ENCODE measurements at places on chromosomes 1 and 21.

DNA sequence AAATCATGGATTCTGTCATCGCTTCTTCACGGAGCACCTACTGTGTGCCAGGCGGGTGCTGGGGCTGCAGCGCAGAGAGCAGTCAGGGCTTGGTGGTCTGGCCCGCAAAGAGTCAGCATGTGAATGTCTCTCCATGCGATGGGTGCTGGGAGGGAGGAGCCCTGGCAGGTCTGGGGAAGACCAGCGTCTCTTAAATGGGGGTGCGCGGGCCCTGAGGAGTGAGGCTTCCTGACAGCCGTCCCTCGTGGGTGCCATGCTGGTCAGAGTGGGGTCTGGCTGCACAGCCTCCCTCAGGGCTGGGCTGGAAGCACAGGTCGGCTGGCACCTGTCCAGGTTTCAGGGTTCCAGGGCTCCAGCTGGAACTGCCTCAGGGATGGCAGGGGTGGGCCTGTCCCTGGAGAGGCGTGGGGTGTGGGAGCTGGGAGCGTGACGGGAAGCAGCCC lies 18.5 kb downstream of the TP73 start:
- no peak for DNase-seq

GRCh38 chr1:23417570-23417969 lies 7.0 kb downstream of the TCEA3 start:
- DNase-seq: peak; percentile 40

GRCh38 chr1:117335376-117336086 lies 31.7 kb upstream of the MAN1A2 start:
- DNase-seq: no peak

DNA sequence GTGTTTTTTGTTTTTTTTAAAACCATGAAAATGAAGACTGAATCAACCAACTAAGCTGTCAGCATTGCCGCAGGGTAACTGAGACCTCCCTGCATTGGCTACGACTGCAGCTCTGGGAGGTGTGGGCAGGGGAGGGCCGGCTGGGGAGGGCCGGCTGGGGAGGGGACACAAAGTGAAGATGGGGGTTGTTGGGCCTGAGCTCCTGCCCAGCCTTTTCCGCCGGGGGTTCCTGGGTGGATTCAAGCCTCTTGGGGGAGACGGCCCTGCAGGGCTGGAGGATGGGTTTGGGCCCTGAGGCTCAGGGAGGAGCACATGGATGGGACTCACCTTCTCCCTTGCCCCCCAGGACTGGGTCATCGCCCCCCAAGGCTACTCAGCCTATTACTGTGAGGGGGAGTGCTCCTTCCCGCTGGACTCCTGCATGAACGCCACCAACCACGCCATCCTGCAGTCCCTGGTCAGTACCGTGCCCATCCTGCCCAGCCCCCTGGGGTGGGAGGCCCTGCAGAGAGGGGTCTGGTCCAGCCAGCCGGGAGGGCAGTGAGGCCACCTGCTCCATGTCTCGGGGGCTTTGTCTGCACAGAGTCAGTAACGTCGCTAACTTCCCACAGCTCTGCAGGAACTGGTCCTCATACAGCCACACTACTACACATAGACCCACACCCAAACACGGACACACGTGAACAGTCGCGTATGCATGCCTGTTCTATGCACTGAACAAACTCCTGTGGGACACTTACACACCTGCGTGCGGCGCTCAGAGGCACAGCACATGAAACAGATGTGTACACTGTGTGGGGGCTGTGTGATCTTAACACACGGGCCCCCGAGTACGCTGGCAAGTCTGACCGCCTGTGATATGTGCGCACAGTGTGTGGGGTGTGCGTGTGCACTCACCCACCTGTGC lies 31.5 kb downstream of the BMP8A start:
- DNase-seq: no peak

- no peak for DNase-seq
Observed at GRCh38 chr1:248881261-248881660, 22.4 kb upstream of the ZNF692 start.

GRCh38 chr21:27515676-27516075 lies 548.8 kb upstream of the ADAMTS5 start:
- DNase-seq: no peak

- no peak for DNase-seq
Observed at GRCh38 chr1:201759194-201759815, 69.7 kb upstream of the IPO9 start.

DNA sequence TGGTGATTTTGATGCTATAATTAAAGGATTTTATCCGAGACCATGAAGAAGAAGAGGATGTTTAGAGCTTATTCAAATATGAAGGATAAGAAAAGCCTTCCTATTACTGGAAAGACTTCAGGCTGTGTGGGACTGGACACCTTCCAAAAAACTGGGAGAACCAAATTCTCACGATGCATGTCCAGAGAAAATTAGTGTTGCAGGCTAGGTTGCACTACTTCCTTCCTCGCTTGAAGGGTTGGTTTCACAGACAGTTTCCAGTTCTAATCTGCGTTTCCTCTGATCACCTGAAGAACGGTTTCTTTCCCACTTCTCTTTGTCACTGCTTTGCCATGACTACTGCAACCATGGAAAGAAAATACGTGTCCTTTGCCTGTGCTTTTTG lies 2.0 kb downstream of the MTARC2 start:
- DNase-seq: no peak

DNA sequence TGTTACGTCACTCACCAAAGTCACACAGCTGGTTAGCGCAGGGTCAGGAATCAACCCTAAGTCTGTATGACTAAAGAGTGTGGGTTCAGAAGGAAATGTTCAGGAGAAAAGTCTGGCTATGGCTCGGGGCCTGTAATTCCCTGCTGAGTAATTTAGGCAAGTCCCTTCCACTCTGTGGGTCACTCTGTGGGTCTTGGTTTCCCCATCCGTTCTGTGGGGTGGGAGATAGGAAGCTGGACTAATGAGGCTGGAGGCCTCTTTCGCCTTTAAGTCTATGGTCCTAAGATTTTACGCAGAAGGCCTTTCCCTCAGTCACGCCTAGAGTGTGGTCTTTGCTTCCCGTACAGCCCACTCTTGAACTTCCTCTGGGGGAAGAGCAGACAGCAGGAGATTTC lies 14.3 kb upstream of the MED18 start:
- DNase-seq: no peak

- DNase-seq: no peak
Observed at GRCh38 chr1:18798946-18799345, 60.5 kb downstream of the TAS1R2 start.

GRCh38 chr1:243620096-243620495 lies 229.9 kb downstream of the AKT3 start:
- no peak for DNase-seq

DNA sequence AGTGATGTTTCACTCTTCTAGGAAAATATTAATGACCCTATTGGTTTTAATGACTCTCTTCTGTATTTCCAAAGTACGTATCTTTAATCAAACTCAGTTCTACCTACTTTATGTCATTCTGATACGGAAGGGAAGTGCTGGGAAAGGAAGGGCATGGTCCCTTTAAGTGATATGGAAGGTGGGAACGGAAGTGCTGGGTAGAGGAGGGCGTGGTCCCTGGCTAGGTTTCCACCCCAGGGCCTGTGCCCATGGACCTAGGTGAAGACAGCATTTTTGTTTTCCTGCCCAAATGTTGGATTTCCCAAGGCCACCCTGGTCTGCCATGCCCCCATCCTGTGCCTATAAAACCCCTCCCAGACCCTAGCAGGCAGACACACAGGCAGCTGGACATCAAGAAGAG lies 24.0 kb downstream of the RGS4 start:
- no peak for DNase-seq

DNA sequence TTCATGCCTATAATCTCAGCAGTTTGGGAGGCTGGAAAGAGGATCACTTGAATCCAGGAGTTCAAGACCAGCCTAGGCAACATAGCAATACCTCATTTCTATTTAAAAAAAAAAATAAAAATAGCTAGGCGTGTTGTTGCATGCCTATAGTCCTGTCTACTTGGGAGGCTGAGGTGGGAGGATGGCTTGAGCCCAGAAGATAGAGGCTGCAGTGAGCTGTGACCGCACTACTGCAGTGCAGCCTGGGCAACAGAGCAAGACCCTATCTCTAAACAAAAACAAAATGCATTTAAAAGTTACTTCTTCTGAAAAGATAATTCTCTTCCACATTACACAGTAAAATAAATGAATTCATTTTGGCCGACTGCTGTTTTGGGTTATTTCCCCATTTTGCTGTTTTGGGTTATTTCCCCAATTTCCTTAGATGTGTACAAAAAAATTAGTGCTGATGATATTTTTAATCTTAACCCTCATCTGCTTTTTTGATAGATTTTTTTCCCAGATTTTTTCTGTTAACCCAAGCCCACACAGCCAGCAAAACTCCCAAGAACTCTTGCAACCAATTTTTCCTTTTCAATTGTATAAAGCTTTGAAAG lies 23.0 kb upstream of the SAMSN1 start:
- no peak for DNase-seq

- DNase-seq: no peak
Observed at GRCh38 chr1:35886577-35887431, 3.8 kb downstream of the AGO1 start.

GRCh38 chr1:115753361-115753760 lies 15.2 kb downstream of the CASQ2 start:
- DNase-seq: no peak

- no peak for DNase-seq
Observed at GRCh38 chr21:29287383-29287782, 11.3 kb upstream of the BACH1 start.

- peak; percentile 32 for DNase-seq
Observed at GRCh38 chr1:29591601-29592260, 355.4 kb downstream of the PTPRU start.

DNA sequence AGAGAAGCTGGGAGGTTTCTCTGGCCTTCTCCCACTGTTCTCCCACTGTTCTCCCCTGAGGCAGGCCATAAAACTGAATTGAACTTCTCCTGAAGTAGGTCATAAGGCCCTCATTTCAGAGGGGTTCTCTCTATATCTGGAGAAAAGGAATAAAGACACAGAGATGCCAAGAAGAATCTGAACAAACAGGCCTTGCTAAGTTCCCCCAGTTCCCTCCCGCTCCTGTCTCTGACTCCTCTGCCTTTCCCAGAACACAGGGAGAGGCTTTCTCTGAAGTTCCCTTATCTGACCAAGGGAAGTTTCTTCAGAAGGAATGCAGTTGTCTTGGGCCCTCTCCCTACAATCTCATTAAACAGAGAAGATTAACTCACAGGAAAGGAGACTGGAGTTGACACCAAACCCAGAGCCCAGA lies 83.4 kb downstream of the SLC16A1 start:
- no peak for DNase-seq

Data from DMS79 treated with DMSO at 0.1 percent for 48 hours (cell line).